Tongue (tissue), 3 donors: ENCODE measurements at places on chromosomes 16 and 17.
A peak's percentile ranks its signal among the peaks of the same experiment; 100 is the strongest.

DNA sequence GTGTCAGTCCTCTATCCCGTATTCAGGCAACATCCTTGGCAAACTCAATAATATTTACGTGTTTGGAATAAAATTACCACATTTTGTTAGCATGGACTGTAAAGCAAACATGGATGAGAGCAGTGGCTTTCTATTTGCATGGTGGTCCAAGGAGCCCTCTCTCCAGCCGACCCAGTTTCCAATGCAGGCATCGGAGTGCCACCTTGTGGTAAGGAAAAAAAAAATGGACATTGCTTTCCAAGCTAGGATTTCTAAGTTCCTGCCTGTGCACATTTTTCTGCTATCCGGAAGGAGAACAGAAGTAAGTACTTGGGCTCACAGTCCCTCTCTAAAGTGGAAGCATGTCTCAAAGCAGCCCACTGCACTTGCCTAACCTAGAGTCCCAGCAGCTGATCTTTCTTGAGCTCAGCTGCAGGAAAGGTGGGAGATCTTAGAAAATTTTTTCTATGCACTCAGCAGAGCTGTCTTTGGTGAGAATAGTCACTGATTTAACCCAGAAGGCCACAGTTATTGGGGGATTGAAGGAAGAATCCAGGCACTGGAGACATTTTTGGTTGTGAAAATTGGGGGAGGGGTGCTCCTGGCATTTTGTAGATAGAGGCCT, 46.0 kb upstream of the ERCC4 start:
- peak; percentile 66 for DNase-seq

DNA sequence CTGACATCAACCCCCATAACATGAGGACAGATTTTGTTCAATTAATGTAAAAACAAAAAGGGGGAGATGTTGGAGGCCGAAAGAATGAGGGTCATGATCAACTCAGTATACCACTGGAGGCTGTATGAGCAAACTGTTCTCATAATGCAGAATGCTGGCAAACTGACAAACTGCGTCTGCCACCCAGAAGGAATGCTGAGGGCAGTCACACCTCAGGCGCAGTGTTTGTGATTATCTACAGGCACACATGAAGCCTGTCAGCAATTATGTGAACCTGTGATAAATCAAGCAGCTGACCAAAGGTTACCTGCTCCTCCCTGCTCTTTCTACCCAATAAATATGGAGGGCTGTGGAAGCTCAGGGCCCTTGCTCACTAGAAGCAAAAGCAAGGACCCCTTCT, 27.3 kb downstream of the CD300LG start:
- no peak for DNase-seq

GRCh38 chr16:77684181-77684526, 38.2 kb upstream of the NUDT7 start:
- DNase-seq = peak; percentile 14

- DNase-seq = no peak
These were observed 65.7 kb downstream of the CCDC182 start for GRCh38 chr17:57679356-57679755.

- no peak for DNase-seq
These were observed 1.2 kb upstream of the MGAT5B start for GRCh38 chr17:76866774-76867577.

GRCh38 chr17:75516619-75517296, 430 bp downstream of the TSEN54 start:
- DNase-seq = peak; percentile 59

DNA sequence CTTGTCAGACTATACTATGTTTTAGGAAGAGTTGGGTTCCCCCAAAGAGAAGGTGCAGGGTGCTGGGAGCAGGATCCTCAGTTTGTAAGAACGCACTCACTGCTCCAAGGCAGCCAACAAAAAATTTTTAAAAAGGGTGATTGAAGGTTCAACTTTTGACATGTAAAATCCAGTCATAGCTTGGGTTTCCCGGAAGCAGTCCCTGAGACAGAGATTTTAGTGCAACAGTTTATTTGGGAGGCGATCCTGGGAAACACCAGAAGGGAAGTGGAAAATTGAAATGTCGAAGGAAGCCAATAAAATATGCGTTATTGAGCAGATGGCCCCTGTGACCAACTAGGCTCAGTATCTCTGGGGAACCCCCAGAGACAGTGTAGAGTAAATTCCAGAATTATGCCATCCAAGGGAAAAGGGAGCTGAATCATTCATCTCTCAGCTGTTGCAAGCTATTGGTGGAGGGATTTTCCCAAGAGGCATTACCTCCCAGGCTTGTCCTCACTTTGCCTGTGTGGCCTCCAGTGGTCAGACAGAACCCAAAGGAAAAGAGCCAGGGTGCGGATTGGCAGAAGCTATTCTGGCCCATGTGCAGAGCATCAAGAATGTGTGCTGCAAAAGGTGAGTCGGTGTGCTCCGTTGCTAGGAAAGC, 72.9 kb downstream of the HS3ST3B1 start:
- peak; percentile 24 for DNase-seq

- DNase-seq = no peak
These were observed 25.0 kb downstream of the CYB561 start for GRCh38 chr17:63420868-63421680.

GRCh38 chr16:25509456-25509855, 182.3 kb upstream of the HS3ST4 start:
- DNase-seq = no peak

GRCh38 chr16:4194661-4195060, 47.2 kb downstream of the SRL start:
- no peak for DNase-seq

DNA sequence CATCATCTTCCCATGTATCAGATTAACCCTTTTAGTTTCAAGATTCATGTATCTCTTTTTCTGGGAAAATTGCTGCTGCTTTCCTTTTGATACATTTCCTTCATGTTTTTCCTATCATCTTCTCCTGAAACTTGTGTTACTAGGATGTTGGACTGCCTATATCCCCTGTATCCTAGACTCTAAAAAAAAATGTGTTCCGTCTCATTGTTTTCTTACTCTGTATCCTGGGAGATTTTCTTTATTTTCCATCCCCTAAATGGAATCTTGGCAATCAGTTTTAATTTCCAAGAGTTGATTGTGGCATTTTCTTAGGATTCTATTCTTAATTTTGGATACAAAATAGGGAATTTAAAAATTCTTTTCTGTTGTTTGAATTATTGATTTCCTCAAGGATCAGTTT, 36.8 kb downstream of the MAP2K4 start:
- no peak for DNase-seq

DNA sequence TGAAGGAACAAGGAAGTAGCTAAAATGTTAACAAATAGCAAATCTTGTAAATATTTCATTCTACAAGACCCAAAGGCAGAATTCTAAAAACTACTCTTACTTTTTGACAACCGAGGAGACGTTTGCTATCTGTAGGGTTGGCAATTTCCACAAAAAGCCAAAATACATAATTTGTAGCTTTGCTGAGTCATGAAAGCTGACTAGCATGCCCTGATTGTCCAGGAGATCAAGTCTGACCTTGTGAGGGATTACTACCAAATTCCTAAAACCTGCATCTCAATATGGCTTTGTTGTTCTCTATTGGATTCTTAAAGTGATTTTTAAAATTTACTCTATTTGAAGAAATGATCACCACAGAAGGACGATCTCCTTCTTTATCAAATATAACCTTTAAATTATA, 10.8 kb downstream of the DNAJA2 start:
- no peak for DNase-seq
